ENCODE measurements at places on chromosomes 2 and 18.

GRCh38 chr2:130263606-130264005 lies 65.4 kb upstream of the TUBA3E start:
- no peak for DNase-seq

DNA sequence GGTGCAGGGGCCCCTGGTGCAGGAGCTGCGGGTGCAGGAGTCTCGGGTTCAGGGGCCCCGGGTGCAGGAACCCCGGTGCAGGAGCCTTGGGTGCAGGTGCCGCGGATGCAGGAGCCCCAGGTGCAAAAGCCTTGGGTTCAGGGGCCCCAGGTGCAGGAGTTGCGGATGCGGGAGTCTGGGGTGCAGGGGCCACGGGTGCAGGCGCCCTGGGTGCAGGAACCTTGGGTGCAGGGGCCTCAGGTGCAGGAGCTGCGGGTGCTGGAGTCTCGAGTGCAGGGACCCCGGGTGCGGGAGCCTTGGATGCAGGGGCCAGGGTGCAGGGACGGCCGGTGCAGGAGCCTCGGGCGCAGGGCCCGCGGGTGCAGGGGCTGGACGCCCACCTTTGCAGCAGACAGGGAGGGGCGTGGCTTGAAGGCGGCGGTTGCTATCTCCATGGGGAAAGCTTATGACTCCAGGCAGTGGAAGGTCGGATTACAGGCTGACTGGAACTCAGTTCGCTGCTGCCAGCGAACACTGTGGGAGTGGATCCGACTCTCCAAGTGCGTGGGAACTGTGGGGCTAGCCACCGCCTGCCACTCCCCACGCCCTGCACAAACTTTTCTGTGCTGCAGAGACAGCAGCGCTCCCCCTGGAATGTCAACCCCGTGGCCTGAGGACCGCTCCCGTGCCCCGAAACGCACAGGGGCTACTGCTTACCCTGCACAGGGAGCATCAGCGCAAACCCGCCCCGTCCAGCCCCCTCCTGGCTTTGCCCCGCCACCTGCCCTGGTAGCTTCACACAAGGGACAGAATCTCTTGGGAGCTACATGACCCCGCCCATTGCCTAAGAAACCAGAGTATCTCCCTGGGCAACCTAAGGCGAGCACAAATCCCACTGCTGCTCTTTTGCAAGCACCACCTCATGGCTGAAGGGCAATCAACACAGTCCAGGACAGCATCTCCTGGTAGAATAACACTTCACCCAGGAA lies 40.3 kb downstream of the COPS9 start:
- DNase-seq: no peak

DNA sequence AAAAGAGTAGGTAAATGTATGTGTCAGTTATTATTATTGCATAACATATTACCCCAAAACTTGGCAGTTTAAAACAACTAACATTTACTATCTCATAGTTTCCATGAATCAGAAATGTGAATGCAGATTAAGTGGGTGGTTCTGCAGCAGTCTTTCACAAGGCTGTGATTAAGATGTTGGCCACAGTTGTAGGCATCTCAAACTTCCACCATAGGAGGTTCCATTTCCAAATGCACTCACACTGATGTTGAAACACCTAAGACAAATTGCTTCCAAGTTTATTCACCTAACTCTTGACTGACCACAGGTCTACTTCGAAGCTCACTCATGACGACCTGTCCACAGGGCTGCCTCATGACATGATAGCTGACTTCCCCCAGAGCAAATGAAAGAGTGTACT lies 360.8 kb downstream of the GRB14 start:
- peak; percentile 10 for DNase-seq

DNA sequence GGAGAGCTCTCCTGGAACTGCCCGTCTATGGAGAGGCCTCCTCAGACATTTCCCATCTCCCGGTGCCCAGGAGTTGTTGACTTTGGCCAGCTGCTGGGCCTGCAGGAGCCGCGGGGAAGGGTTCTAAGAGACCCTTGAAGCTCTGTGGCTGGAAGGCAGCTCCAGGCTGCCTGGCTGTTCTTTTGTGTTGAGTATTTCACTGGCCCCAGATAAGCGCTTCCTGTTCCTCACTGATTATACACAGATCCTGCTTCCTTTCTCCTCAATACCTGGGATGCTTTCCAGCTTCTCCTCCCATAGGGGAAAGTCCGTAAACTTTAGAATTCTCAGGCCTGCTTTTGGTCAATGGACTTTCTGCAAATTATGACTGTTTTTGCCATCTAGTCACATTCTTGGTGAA lies 57.8 kb downstream of the TGOLN2 start:
- no peak for DNase-seq

DNA sequence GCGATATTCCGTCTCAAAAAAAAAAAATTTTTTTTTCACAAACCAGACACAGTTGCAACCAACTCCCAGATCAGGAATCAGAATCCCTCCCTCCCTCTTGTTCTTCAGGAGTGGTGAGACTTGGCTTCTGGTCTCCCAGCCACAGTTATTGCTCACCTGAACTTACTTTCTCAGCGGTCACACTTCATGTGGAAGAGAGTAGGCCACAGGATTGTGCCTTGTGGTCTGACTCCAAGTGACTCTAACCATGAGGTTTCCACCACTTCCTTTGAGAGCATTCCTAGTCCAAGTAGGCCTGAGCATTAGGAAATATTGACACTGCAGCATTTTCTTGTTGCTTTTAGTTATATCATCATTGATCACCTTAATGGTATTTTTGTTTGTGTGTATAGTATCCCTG lies 12.1 kb downstream of the FMNL2 start:
- no peak for DNase-seq

DNA sequence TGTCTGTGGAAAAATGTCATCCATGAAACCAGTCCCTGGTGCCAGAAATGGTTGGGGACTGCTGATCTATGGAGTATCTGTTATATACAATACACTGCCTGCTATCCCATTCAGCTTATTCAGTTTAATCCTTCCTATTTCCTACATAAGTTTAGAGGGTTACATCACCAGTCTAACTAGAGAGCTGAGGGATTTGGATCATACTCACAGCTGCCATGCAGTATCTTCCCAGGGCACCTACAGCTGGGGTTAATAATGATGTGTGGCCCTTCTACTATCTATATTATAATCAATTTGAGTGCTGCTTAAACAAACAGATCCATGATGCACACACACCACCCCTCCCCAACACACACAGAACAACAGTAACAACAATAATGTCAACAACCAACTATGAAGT lies 524.0 kb downstream of the LRRTM4 start:
- DNase-seq: no peak

Data from AG09309 (cell line).